Muscle of leg (tissue), 16 donors: ENCODE measurements at places on chromosomes 16 and 17. TPM values are rescaled to one million over a fixed set of nuclear protein-coding genes. Genes with fewer than 3 reads are reported as not detected.

- no peaks in the 10 kb centered on the region for H3K27me3 ChIP-seq
- no peak overlapping the region for H3K27ac ChIP-seq
- no peaks in the 10 kb centered on the region for H3K4me1 ChIP-seq
- H3K4me3 ChIP-seq = no peak overlapping the region
- DNase-seq = no peak
- no peaks in the 10 kb centered on the region for H3K36me3 ChIP-seq
Measured at GRCh38 chr16:80317599-80318037, 223.2 kb upstream of the DYNLRB2 start.

The TLCD1 gene
- 4.4 TPM for polyA plus RNA-seq

DNA sequence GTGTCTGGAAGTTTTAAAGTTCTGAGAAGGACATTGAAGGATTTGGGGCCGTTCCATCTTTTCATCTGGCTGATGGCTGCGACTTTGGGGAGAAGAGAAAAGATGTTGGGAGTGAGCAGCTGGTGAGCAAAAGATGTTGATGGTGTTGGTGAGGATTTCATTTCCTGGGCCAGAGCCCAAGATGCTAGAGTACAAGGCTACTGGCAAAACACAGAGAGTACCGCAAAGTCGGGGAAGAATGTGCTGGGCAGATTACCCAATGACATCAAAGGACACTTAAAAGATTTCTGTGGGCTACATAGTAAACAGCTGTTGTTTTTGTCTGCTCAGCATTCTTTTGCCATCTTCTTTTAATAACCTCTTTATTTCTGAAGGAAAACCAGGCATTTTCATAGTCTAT is 49.4 kb upstream of the GAS7 start:
- no peak overlapping the region for H3K4me3 ChIP-seq
- no peaks in the 10 kb centered on the region for H3K27me3 ChIP-seq
- DNase-seq = no peak
- H3K4me1 ChIP-seq = peaks cover 5% of the 10 kb centered on the region

The NACA2 gene
- 1.7 TPM for polyA plus RNA-seq

DNA sequence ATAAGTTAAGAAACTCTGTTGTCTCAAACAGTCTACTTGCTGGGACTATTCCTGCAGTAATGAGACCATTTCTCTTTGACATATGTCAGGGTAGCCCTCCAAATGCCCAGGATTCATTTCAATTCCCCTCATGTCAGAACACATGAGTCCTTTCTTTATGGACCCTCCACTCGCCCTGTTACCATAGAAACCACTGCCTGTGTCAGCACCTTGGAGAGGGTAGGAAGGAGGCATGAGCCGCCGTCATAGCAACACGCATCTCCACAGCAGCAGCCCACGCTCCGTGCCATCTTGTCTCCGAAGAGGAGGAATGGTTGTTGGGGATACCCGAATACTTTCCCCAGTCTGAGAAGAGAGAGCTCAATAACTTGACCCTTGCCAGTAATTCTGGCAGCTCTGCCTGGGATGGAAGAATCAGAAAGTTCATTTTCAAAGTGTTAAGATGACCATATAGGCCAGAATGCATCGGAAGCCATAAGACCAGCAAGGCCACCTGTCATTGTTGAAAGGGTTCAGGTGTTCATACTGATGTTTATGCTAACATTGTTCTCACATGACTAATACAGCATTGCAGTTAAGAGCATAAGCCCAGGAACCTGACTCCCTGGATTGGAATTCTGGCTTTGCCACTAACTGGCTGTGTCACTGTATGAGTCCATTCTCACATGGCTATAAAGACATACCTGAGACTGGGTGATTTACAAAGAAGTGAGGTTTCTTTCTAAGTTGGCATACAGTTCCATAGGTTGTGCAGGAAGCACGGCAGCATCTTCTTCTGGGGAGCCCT is 141.3 kb downstream of the ABCC12 start:
- no peak for DNase-seq
- no peaks in the 10 kb centered on the region for H3K4me1 ChIP-seq
- no peak overlapping the region for H3K4me3 ChIP-seq
- H3K27me3 ChIP-seq = no peaks in the 10 kb centered on the region
- no peak overlapping the region for H3K27ac ChIP-seq
- H3K36me3 ChIP-seq = no peaks in the 10 kb centered on the region

DNA sequence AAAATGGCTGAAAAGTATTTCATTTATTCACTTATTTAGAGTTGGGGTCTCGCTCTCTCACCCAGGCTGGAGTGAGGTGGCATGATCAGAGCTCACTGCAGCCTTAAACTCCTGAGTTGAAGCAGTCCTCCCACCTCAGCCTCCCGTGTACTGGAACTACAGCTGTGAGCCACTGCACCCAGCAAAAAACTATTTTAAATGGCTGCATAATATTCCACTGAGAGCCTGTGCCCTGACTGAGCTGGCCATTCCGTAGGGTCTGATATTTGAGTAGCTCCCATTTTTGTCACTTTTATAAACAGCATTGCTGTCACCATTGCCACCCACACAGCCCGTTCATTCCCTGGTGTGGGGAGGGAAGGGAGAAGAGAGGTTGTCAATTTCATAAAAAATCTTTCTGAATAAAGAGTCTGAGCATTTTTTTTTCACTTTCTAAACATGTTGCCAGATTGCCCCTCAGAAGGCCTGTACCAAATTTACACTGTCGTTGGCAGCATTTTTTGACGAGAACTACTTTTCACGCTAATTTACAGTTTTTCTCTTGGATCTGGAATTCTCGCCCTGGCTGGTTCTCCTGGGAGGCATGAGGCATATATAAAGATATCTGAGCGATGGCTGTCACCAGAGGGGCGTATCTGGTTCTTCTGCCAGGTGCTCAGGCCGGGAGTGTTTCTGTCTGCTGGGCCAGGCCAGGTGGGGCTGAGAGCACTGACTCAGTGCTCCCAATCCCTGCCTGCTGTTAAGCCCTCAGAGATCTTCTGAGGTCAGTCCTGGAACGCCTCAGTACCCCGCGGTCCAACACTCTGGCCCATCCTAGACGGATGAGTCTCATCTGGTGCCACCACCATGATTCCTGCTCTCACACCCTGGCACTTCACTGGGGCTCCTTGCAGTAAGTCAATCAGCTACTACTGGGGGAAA is 7.2 kb upstream of the KIFC3 start:
- H3K27me3 ChIP-seq = no peaks in the 10 kb centered on the region
- H3K4me3 ChIP-seq = no peak overlapping the region
- H3K27ac ChIP-seq = no peak overlapping the region
- no peaks in the 10 kb centered on the region for H3K36me3 ChIP-seq
- peaks cover 26% of the 10 kb centered on the region for H3K4me1 ChIP-seq
